ENCODE measurements at places on chromosomes 4 and X.

- peak; percentile 81 for DNase-seq
These were observed 851.0 kb downstream of the RAB28 start for GRCh38 chr4:12633053-12633651.

DNA sequence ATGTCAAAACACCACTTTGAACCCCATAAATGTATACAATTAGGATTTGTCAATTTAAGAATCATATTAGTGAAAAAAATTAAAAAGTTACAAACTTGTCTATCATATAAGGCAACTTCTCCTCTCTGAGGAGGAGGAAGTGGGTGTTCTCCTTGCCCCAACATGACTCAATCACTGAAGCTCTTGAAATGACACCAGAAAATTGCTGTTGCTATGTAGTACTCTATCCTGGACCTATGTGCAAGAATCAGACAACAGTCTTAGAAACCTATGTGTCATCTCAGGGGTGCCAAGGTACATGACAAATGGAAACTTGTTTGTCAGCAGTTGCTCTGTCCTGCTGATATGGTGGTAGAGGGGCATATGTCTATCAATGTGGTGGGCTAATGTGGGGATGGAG, 47.7 kb downstream of the HMGB3 start:
- DNase-seq = no peak

- no peak for DNase-seq
These were observed 24.5 kb downstream of the DHX15 start for GRCh38 chr4:24559889-24560288.

DNA sequence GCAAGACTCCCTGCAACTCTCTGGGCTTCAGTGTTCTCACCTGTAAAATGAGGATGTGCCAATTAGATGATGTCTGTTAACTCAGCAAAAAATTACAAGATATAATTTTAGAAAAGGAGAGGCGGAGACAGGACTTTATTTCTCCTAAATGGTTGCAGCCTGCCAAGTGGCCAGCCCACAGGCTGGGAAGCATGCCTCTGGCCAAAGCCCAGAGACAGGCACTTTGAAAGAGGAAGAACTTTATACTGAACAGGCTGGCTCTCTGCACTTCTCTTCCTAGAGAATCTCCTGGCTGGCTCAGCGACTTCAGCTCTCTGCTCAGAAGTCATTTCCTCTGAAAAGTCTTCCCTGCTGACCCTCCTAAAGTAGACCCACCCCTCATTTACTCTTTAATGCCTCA, 3.7 kb downstream of the PRDM5 start:
- DNase-seq = no peak

GRCh38 chrX:10749113-10749512, 128.7 kb upstream of the MID1 start:
- DNase-seq = no peak

DNA sequence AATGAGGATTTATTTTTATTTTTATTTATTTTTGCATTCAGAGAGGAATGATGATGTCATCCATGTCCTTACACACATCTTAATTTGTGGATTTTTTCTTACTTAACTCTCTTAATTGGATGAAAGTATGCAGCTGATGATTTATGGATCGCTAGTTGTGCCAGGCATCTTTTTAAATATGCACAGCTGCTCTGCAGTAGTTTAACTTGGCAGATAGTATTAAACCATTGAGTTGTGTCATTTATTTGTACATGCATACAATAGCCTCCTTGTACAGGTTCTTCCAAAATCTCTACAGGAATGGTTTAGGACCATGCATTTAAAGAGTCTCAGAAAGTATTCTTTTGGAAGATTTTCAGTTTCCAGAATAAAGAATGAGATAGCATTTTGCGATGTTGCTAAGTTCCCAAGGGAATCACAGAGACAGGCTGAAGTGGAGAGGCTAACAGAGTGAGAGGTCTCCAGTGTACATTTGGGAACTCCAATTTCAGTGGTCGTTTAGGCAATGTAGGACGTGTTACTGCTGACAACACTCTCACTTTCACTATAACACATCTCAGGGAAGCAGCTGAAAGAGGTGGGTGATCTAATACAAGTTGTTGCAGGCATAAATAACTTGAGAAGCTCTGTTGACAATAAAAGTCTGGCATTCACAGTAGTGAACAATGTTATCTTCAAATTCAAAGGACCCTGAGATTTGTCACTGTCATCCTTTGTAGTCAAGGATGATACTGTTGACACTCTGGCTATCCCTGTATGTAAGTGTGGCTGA, 49.9 kb upstream of the SCRG1 start:
- DNase-seq = no peak

GRCh38 chr4:19164334-19164733, 1087.4 kb upstream of the SLIT2 start:
- no peak for DNase-seq

GRCh38 chr4:103429283-103429682, 231.1 kb upstream of the CENPE start:
- peak; percentile 53 for DNase-seq

- no peak for DNase-seq
These were observed 631.7 kb downstream of the SMARCA1 start for GRCh38 chrX:128891554-128891953.

DNA sequence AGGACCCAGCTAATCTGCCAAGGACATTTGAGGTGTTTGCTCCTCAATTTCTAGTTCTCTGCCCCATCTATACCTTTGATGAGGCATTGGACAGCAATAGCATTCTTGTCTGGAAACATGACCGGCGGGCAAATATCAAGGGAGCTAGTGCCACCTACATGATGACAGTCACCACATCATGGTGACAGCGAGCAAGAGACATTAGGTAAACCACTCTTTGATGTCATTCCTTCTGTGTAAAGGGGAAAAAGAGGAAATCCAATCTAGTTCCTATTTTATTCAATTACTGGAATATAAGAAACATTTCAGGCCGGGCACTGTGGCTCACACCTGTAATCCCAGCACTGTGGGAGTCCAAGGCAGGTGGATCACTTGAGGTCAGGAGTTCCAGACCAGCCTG, 20.7 kb upstream of the IL13RA1 start:
- no peak for DNase-seq

- DNase-seq = no peak
These were observed 25.8 kb downstream of the OTUD4 start for GRCh38 chr4:145154573-145154972.

GRCh38 chr4:38111717-38112116, 151.5 kb downstream of the PTTG2 start:
- DNase-seq = no peak

GRCh38 chr4:144653781-144654545, 8.0 kb downstream of the HHIP start:
- no peak for DNase-seq

GRCh38 chr4:109701566-109702410, 1.5 kb downstream of the CASP6 start:
- no peak for DNase-seq

DNA sequence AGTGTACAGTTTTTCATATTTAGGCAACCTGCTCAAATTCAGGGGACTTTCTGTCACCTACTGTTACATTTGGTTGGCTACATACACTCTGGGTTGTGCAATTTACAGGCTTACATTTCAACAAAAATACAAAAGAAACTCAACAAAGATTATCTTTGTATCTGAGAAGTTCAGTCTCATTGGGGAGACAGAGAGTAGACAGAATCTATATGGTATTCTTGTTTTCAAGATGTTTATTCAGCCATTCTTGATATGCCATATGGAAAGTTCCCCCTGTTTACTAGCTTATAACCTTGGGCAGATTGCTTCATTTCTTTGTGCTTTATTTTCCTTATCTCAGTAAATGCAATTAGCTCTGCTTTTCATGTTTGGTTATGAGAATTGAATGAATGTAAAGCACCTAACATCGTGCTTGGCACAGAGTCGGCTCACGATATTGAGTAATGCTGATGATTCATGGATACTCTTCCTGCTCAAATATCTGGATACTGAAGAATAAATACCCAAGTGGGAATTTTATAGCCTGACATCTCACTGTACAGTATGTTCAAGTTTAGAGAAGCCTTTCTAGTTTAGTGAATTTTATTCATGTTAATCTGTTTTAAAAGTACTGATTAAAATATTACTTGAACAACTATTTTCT, 96.5 kb upstream of the PACRGL start:
- no peak for DNase-seq

GRCh38 chr4:113051361-113051760, 1.9 kb downstream of the ANK2 start:
- DNase-seq = no peak

DNA sequence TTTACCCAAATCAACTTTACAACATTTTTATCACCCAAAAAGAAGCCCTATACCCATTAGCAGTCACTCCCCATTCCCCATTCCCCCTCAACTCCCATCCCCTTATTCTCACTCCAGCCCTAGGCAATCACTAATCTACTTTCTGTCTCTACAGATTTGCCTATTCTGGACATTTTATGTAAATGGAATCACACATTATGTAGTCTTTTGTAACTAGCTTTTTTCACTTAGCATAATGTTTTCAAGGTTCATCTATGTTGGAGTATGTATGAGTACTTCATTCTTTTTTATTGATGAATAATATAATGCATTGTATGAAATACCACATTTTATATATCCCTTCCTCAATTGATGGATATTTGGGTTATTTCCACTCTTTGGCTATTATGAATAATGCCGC, 36.1 kb upstream of the HERC5 start:
- DNase-seq = no peak

DNA sequence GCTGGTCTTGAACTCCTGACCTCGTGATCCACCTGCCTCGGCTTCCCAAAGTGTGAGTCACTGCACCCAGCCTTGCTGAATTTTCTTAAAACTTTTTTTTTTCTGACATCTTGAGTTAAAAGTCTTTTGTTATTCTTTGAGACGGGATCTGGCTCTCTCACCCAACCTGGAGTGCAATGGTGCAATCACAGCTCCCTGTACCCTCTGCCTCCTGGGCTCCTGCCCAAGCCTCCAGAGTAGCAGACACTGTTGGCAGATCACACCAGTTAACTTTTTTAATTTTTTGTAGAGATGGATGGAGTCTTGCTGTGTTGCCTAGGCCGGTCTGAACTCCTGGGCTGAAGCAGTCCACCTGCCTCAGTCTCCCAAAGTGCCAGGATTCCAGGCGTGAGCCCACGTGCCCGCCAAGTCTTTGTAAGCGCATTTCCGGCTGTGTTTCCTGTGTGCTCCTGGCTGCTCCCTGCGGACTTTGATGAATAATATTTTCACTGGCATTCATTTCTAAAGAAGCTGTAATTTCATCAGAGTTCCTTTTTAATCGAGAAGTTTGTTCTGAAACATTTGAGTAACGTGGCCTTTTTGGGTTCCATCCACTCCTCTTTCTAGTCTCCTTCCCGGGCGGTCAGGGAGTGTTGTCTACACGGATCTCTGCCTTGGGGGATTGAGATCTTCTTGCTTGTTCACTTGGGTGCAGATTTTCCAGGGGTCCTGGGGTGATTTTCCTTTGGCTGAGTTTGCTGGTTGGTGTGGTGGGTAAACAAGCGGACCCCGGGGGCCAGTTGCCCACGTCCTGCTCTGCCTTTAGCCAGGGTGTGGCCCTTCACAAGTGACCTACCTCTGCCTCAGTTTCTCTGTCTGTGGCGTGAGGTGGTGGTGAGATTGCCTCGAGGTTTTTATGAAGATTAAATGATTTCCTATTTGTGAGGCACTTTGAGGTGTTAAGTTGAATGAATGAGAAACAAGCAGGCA, 44.4 kb downstream of the PCGF3 start:
- DNase-seq = no peak

GRCh38 chr4:99459546-99460042, 24.5 kb upstream of the ADH7 start:
- no peak for DNase-seq

GRCh38 chr4:15428611-15429010, 778 bp downstream of the C1QTNF7 start:
- DNase-seq = no peak

GRCh38 chr4:183443655-183444213, 702 bp upstream of the CDKN2AIP start:
- DNase-seq = no peak

Data from ecto neural progenitor cell (in vitro differentiated cells).